ENCODE measurements at places on chromosomes 2 and 18. TPM values are rescaled to one million over a fixed set of nuclear protein-coding genes. Genes with fewer than 3 reads are reported as not detected.

Gene SLC30A3
- 4.3 TPM for polyA plus RNA-seq

Gene C2orf66
- not detected for polyA plus RNA-seq

Gene ABCG5
- polyA plus RNA-seq, result not detected

Gene ALK
- polyA plus RNA-seq, result not detected

Gene CNOT9
- 17.6 TPM for polyA plus RNA-seq

Gene CNDP1
- polyA plus RNA-seq, result 0.12 TPM

Gene KCNG3
- polyA plus RNA-seq, result not detected

All from heart right ventricle (tissue), 16 donors.